Omental fat pad (tissue), 4 donors: ENCODE measurements at places on chromosomes 11 and 22. TPM values are rescaled to one million over a fixed set of nuclear protein-coding genes. Genes with fewer than 3 reads are reported as not detected.

Gene OR51B2
- total RNA-seq: not detected

Gene OR8G5
- total RNA-seq: not detected

Gene GGT5
- total RNA-seq: 45.4 TPM

Gene OR51B4
- total RNA-seq: not detected

Gene TXNRD2
- 12.6 TPM for total RNA-seq
